Spleen (tissue), 13 donors: ENCODE measurements at places on chromosomes 5 and 9.

- no peak overlapping the region for H3K27ac ChIP-seq
- no peak for DNase-seq
- peaks cover 17% of the 10 kb centered on the region for H3K36me3 ChIP-seq
- H3K27me3 ChIP-seq, result no peaks in the 10 kb centered on the region
- no peak overlapping the region for H3K4me3 ChIP-seq
These were observed 46.4 kb downstream of the GOLPH3 start for GRCh38 chr5:32127711-32128110.

- peaks cover 18% of the 10 kb centered on the region for H3K4me1 ChIP-seq
- no peak for DNase-seq
- H3K27me3 ChIP-seq, result peaks cover 75% of the 10 kb centered on the region
- H3K36me3 ChIP-seq, result no peaks in the 10 kb centered on the region
- H3K27ac ChIP-seq, result no peak overlapping the region
These were observed 25.6 kb downstream of the FAM163B start for GRCh38 chr9:133583586-133583985.

GRCh38 chr5:149421372-149421685 is 42.2 kb upstream of the IL17B start:
- H3K27me3 ChIP-seq, result no peaks in the 10 kb centered on the region
- peak overlapping the region; percentile 62 for H3K27ac ChIP-seq
- no peak overlapping the region for H3K4me3 ChIP-seq
- DNase-seq, result no peak

DNA sequence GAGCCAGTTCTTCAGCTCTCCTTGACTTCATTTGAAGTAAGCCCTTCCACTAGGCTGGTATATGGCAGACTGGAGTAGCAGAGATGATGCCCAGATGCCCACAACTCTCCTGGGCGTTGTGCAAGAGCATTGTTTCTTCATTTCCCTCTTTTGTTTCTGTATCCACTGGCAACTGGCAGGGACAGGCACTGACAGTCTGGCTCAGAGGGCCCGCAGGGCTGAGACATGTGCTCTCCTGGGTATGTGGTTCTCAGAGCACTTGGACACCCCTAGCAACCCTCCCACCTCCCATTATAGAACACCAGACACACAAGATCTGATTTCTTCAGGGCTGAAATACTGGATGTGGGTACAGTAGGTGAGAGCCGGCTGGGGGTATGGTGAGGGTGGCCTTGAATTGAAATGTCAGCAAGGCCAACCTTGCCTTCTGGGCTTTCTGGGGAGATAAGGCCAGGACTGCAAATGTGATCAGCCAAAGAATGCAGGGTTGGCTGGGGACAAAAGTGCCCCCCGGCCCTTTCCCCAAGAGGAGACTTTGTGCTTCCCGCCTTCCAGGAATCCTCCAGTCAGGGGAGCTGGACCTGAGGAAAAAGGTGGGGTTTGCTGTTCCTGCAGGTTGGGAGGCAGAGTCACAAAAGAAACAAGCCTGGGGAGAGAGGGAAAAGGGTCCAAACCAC is 28.6 kb upstream of the CTNNA1 start:
- peaks cover 9% of the 10 kb centered on the region for H3K4me1 ChIP-seq
- H3K36me3 ChIP-seq, result no peaks in the 10 kb centered on the region
- DNase-seq, result no peak

- H3K27me3 ChIP-seq, result no peaks in the 10 kb centered on the region
- no peaks in the 10 kb centered on the region for H3K36me3 ChIP-seq
- DNase-seq, result no peak
These were observed 71.4 kb downstream of the OTULIN start for GRCh38 chr5:14735944-14736343.
